ENCODE measurements at places on chromosomes 12 and 14.

GRCh38 chr12:130418251-130418650 is 80.6 kb downstream of the PIWIL1 start:
- DNase-seq = no peak

- no peak for DNase-seq
These were observed 25.6 kb downstream of the IRF2BPL start for GRCh38 chr14:77002889-77003288.

GRCh38 chr12:94872007-94872653 is 131.4 kb downstream of the NDUFA12 start:
- DNase-seq = no peak

- DNase-seq = no peak
These were observed 118.3 kb upstream of the TMTC1 start for GRCh38 chr12:29902043-29902442.

DNA sequence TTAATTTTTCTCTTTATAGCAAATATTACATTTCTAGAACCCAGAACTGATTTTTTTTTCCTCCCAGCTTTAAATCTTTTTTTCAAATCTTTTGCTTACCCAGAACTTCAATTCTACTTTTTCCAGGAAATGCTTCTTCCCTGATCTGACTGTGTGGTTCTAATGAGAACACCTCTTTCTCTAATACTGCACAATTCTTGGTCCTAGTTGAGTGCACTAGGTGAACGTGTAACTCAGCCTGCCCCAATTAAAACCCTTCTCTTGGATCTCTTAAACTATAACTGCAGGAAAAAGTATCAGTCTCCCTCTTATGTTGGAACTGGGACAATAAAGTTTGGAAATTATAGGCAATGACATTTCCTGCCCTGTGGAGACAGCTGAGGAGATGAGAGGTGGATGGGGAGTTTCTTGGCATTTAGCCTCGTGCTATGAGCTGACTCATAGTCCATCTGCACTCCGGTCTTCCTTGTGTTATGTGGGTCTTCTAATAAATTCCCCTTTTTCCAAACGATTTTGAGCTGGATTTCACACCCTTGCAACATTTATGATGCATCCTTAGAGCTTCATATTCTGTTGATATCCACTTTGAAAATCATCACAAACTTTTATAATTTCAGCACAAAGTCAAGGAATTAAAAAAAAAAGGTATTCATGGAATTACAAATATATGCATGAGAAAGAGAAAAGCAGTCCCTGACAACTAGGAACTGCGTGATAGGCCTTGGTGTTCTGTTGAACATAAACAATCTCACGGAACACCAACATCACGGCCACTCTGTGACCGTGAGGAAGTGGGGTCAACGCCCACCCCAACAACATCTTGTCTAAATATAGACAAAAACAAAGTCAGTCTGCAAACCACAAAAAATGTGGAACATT is 52.4 kb downstream of the BRMS1L start:
- DNase-seq = no peak

GRCh38 chr12:49198431-49199155 is 9.7 kb upstream of the TUBA1A start:
- peak; percentile 36 for DNase-seq
